ENCODE measurements at places on chromosomes 16 and 17. TPM values are rescaled to one million over a fixed set of nuclear protein-coding genes. Genes with fewer than 3 reads are reported as not detected.

Gene SLC12A3
- not detected for total RNA-seq

DNA sequence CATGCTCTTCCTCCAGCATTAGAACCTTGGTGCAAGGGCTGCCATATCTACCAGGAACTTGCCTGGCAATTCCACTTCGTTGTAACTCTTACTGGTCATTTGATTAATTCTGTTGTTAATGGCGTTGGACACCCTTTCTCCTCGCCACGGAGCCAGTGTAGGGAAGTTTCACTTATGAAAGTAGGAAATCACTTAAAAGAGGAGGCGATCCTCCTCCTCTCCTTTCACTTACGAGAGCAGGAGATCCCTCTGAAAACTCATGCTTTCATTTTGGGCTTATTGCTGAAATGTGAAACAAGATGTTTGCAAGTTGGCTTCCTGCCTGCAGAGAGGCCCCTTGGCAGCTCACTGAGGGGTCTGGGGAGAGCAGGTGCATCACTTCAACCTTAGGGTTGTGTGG is 226.0 kb downstream of the SNX29 start:
- no peaks in the 10 kb centered on the region for H3K4me1 ChIP-seq
- H3K4me3 ChIP-seq = no peak overlapping the region
- no peaks in the 10 kb centered on the region for H3K27me3 ChIP-seq

DNA sequence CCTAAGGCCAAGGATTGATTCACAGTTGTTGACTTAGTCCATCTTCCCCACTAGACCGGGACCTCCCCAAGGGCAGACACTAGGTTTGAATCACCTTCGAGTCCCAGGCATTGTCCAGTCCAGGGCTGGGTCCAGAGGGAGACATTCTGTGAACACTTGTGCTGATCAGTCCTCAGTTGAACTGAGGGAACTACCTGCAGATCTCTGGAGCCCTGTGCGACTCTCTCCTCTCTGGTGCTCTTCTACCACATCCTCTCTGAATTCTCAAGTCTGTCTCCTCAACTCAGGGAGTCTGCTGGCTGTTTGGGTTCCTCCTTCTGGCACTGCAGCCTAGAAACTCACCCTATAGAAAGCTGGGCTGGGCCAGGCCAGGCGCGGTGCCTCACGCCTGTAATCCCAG is 10.8 kb downstream of the ZNF232 start:
- H3K4me1 ChIP-seq = no peaks in the 10 kb centered on the region
- H3K36me3 ChIP-seq = peaks cover 9% of the 10 kb centered on the region
- H3K4me3 ChIP-seq = no peak overlapping the region
- no peak for DNase-seq

Gene MYL11
- 2.7 TPM for total RNA-seq

DNA sequence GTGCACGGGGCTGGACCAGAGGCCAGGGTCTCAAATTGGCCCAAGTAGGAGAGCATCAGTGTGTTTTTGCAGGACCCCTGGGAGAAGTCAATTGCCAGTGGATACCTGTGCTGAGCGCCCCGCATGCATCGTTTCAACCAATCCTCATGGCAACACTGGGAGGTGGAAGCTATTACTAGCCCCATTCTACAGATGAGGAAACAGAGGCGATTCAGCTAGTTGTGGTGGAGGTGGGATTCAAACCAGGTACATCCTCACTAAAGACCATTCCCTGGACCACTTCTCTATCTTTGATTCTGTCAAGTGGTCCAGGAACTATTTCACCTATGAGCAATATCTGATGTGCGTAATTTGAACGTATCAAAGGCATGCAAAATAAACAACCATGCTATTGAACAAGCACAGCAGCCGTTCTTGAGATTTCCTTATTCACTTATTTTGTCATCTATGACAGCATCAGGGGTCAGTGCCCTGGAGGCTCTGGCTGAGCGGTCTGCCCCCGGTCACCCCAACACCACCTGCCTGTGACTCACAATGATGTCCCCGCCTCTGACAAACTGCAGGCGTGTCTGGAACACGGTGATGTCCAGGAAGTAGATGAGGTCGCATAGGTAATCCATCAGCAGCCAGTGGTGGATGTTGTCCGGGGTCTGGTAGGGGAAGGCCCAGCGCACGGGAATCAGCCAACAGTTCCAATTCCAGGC is 54.0 kb downstream of the CNGB1 start:
- no peak overlapping the region for H3K27ac ChIP-seq
- peaks cover 5% of the 10 kb centered on the region for H3K27me3 ChIP-seq
- H3K4me3 ChIP-seq = no peak overlapping the region
- no peaks in the 10 kb centered on the region for H3K36me3 ChIP-seq

Gene TM4SF5
- not detected for total RNA-seq

DNA sequence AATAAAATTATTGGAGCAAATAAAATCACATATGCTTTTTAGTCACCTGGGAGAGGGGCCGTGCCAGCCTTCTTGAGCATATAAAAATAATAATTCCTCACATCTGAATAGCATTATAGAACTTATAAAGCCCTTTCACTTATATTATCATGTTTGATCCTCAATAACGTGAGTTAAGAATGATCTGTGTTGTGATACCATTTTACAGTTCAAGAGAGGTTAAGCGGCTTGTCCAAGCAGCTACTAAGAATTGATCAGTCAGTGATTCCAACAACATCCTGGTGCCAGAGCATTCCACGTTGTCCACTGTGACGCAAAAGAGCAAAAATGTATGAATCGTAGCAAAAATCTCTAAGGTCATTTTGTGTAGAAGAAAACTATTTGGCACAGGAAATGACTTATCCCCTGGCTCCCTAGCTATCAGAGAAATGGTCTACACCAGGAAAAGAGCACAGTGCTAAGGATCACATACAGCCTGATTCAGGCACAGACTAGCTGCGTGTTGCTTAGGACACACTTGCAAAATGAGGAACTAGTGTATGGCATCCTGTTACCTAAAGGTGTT is 33.0 kb downstream of the ANKFN1 start:
- H3K36me3 ChIP-seq = no peaks in the 10 kb centered on the region
- peaks cover 2% of the 10 kb centered on the region for H3K27me3 ChIP-seq
- no peaks in the 10 kb centered on the region for H3K4me1 ChIP-seq
- no peak for DNase-seq
- H3K4me3 ChIP-seq = no peak overlapping the region
- no peak overlapping the region for H3K27ac ChIP-seq

DNA sequence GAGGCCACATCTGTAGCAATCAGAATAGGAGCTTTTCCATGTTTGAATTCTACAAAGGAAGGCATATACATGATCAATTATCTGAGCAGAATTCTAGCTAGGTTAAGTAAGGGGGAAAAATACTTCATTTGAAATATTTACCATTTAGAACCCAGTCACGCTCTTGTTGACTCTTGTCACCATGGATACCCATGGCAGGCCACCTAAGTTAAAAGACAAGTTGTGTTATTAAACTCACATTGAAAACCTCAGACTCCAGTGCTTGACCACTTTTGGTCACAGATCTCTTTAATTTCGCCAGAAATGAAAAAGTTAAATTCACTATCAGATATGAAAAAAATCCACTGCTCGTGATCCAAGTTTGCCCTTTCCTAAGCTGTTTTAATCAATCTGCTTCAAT is 4.1 kb downstream of the DDX5 start:
- no peak overlapping the region for H3K27ac ChIP-seq
- H3K4me1 ChIP-seq = peaks cover 63% of the 10 kb centered on the region
- DNase-seq = no peak
- no peaks in the 10 kb centered on the region for H3K27me3 ChIP-seq
- H3K4me3 ChIP-seq = no peak overlapping the region

DNA sequence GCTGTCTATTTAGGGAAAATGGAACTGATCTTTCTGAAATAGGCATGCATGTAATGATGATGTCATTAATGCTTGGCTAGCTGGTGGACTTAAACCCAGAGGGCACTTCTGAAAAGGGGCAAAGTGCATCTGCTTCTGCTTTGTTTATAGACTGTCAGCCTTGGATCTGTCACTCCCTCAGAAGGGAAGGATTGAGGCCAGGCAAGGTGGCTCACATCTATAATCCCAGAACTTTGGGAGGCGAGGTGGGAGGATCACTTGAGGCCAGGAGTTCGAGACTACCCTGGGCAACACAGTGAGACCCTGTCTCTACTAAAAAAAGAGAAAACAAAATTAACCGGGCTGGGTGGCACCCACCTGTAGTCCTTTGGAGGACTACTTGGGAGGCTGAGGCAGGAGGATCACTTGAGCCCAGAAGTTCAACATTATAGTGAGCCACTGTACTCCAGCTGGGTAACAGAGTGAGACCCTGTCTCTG is 185.5 kb downstream of the WWOX start:
- H3K36me3 ChIP-seq = no peaks in the 10 kb centered on the region
- H3K4me3 ChIP-seq = no peak overlapping the region
- H3K27me3 ChIP-seq = no peaks in the 10 kb centered on the region
- DNase-seq = no peak
- H3K27ac ChIP-seq = no peak overlapping the region
- H3K4me1 ChIP-seq = no peaks in the 10 kb centered on the region

GRCh38 chr16:49811644-49812334 is 44.1 kb downstream of the ZNF423 start:
- no peaks in the 10 kb centered on the region for H3K4me1 ChIP-seq
- H3K27ac ChIP-seq = no peak overlapping the region
- H3K4me3 ChIP-seq = no peak overlapping the region

Gene SLC47A1
- 0.26 TPM for total RNA-seq

Gene SLC5A10
- not detected for total RNA-seq

DNA sequence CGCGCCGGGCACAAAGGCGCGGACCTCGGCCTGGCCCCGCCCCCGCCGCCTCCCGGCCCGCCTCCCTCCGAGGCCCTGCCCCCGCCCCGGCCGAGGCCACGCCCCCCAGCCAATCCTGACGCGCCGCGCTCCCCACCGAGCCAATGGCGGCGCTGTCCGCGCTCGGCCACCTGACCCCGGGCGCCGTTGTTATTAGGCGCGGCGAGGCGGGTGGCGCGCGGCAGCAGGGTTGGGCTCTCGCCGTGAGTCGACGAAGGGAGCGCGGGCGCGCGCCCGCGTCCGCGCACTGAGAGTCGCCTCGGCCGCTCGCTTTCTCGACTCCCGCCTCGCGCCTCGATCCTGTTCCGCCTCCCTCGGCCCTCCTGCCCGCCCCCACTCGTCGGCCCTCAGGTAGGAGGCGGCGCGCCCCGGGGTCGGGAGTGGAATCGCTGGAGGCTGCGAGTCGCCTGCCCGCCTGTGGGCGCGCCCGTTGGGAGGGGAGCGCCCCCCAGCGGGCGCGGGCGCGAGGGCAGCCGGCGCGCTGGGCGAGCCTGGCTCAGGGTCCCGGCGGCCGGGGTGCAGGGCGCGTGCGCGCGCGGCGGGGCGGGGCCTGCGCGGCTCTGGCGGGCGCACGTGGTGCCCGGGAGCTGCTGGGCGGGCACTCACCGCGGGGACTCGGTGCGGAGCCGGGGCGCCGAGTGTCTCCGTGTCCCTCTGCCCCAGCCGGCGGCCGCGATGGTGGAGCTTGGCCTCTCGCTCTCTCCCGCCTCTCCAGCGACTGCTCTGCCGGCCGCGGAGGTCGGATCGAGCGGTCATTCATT is 405 bp upstream of the CBLN1 start:
- H3K36me3 ChIP-seq = no peaks in the 10 kb centered on the region
- H3K4me3 ChIP-seq = peak overlapping the region; percentile 60
- H3K4me1 ChIP-seq = no peaks in the 10 kb centered on the region
- DNase-seq = peak; percentile 44
- H3K27ac ChIP-seq = no peak overlapping the region

Gene ATXN7L3
- total RNA-seq = 125 TPM

DNA sequence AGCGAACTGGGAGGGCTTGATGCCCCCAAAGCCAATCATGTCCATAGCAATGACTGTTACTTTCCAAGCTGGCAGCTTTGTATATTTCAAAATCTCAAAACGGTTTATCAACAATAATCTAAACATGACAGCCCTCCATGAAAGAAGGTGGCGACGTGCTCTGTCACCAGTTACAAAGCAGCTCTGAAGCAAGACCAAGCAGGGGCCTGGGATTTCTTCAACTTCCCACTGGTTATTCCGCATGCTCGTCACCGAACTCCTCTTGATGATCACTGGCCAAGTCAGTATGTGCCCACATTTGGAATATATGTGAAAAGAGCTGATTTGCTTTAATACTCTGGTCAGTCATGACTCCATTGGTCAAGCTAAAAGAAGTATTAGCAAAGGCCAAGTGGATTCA is 175.6 kb downstream of the VPS53 start:
- no peaks in the 10 kb centered on the region for H3K27me3 ChIP-seq
- no peak overlapping the region for H3K27ac ChIP-seq
- H3K36me3 ChIP-seq = peaks cover 39% of the 10 kb centered on the region
- DNase-seq = no peak
- H3K4me3 ChIP-seq = no peak overlapping the region

DNA sequence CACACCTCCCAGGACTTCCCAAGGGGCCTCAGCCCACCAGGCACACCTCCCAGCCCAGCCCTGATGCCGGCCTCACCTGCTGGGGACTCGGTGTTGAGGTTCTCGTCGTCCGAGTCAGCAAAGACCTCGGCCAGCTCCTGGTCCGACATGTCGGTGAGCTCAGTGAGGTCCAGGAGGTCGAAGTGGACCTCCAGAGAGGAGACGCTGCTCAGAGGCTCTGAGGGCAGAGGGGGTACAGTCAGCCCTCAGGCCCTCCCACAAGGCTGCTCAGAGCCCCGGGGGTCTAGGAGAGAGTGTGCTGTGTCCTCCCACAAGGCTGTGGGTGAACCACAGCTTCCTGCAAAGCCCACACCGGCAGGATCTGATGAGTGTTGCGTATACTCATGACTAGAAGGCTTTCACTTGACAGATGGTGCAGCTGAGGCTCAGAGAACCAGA is 10.5 kb downstream of the DBNDD1 start:
- H3K4me1 ChIP-seq = peaks cover 8% of the 10 kb centered on the region
- peak overlapping the region; percentile 19 for H3K4me3 ChIP-seq
- DNase-seq = peak; percentile 38
- peaks cover 4% of the 10 kb centered on the region for H3K27me3 ChIP-seq
- H3K27ac ChIP-seq = no peak overlapping the region
